Activated T-helper 17 cell treated with anti-CD3 and anti-CD28 coated beads, Interleukin-2, amount 50 U/mL, for 72 hours (primary cell): ENCODE measurements at places on chromosomes 6 and 20.
A peak's percentile ranks its signal among the peaks of the same experiment; 100 is the strongest.

DNA sequence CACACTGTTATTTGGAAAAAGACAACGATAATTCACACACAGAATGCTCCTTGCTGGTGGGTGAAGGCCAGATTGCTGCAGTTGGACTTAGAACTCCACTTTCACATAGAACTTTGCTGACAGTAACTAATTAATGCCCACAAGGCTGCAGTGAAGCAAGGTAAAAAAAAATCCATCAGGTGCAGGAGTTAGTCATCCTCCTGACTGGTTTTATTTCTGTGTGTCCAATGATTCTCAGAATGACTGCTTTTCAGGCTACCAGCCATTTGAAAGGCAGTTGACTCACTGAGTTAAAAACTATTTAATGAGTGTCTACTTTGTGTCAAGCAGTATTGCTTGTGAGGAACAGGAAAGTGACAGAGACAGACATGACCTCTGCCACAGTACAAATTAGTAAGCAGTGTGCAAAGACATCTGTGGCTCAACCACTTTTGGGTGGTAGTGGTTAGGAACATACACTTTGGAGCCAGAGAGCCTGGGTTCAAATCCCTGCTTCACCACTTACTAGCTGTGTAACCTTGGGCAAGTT is 41.9 kb downstream of the ELOVL5 start:
- H3K4me3 ChIP-seq = peak overlapping the region; percentile 67
- H3K36me3 ChIP-seq = peaks cover 13% of the 10 kb centered on the region
- H3K4me1 ChIP-seq = peaks cover 66% of the 10 kb centered on the region

DNA sequence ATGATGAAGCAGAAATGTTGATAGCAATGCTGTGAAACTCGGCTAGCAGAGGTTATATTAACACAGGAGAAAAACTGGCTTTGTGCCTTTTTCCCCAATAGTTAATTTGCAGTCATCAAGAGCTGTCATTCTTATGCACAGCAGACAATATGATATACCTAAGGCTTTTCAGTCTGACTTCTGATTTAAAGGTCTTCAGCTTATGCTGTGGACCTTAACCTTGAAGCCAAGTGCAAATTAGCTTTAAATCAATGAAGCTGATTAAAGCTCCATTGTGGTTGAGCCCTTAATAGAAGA is 171.6 kb upstream of the ID4 start:
- H3K36me3 ChIP-seq = no peaks in the 10 kb centered on the region
- no peak for ATAC-seq
- H3K27ac ChIP-seq = no peak overlapping the region

DNA sequence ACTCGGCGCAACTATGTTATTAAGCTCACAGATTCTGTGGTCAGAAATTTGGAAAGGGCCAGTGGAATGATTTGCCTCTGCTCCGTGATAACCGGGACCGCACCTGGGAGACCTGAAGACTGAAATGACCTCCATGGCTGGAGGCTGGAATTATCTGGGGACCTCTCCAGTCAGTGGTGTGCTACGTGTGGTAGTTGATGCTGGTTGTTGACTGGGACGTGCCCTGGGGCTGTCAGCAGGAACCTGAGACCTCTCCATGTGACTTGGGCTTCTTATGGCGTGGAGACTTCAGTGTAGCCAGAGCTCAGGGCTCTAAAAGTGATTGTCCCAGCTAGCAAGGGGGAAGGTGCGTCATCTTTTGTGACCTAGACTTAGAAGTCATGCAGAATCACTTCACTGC is 50.3 kb downstream of the CHMP4B start:
- H3K4me3 ChIP-seq = no peak overlapping the region
- peaks cover 11% of the 10 kb centered on the region for H3K36me3 ChIP-seq
- peaks cover 22% of the 10 kb centered on the region for H3K4me1 ChIP-seq
- ATAC-seq = no peak
- H3K27ac ChIP-seq = no peak overlapping the region

DNA sequence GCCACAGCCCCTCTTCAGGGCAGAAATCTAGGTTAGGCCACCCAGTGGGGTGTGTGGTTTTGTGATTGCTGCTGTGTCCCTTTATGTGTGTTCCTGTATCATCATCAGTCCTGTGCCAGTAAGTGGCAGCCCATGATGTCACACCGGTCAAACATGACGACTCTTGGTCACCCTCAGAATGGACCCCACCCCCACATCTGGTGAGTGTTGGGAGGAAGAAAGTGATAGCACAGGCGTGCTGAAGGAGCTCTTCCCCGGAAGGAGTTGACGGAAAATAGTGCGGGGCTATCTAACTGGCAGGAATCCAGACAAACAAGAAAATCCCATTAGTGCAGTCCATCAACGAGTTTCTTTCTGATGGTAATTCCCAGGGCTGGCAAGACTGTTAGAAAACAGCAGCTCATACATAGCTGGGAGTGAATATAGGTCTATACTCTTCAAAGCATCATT is 33.4 kb upstream of the IL17A start:
- ATAC-seq = peak; percentile 19
- peaks cover 7% of the 10 kb centered on the region for H3K36me3 ChIP-seq
- H3K4me3 ChIP-seq = peak overlapping the region; percentile 55
- peaks cover 30% of the 10 kb centered on the region for H3K4me1 ChIP-seq
- H3K27me3 ChIP-seq = peaks cover 8% of the 10 kb centered on the region

DNA sequence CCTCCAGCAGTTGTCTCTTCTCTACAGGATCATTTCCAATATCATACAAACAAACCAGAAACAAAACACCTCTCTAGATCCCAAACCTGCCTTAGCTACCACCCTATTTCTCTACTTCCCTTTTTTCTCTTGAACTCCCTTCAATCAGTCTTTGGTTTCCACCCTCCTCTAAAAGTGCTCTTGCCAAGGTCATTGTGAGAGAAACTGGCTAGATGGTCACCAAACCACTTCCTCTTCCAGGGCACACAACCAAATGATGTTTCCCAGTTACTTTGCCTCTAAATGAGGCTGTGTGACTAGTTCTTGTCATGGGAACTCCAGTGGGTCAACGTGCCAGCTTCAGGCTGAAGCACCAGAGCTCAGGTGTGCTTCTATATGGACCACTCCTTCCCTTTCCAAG is 85.8 kb upstream of the ARMC2 start:
- H3K4me3 ChIP-seq = no peak overlapping the region
- H3K27me3 ChIP-seq = peaks cover 19% of the 10 kb centered on the region
- ATAC-seq = no peak
- no peaks in the 10 kb centered on the region for H3K4me1 ChIP-seq
- no peak overlapping the region for H3K27ac ChIP-seq

GRCh38 chr6:15464211-15464725 is 198.6 kb downstream of the DTNBP1 start:
- peaks cover 46% of the 10 kb centered on the region for H3K4me1 ChIP-seq
- peak; percentile 69 for ATAC-seq
- no peak overlapping the region for H3K27ac ChIP-seq
- H3K27me3 ChIP-seq = no peaks in the 10 kb centered on the region
- H3K36me3 ChIP-seq = peaks cover 12% of the 10 kb centered on the region
- no peak overlapping the region for H3K4me3 ChIP-seq

GRCh38 chr20:48734104-48734749 is 93.6 kb downstream of the PREX1 start:
- H3K27ac ChIP-seq = no peak overlapping the region
- H3K4me1 ChIP-seq = peaks cover 58% of the 10 kb centered on the region
- ATAC-seq = no peak
- H3K4me3 ChIP-seq = no peak overlapping the region
- peaks cover 97% of the 10 kb centered on the region for H3K36me3 ChIP-seq
- no peaks in the 10 kb centered on the region for H3K27me3 ChIP-seq

- no peaks in the 10 kb centered on the region for H3K4me1 ChIP-seq
- H3K27ac ChIP-seq = no peak overlapping the region
- no peak for ATAC-seq
- H3K27me3 ChIP-seq = peaks cover 22% of the 10 kb centered on the region
- no peaks in the 10 kb centered on the region for H3K36me3 ChIP-seq
These were observed 78.2 kb downstream of the LAMA4 start for GRCh38 chr6:112176175-112176574.

GRCh38 chr20:53872561-53873229 is 197.7 kb downstream of the BCAS1 start:
- ATAC-seq = peak; percentile 58
- no peaks in the 10 kb centered on the region for H3K27me3 ChIP-seq
- H3K4me3 ChIP-seq = peak overlapping the region; percentile 80
- H3K4me1 ChIP-seq = peaks cover 22% of the 10 kb centered on the region
- no peaks in the 10 kb centered on the region for H3K36me3 ChIP-seq

GRCh38 chr6:106591111-106591825 is 38.0 kb downstream of the RTN4IP1 start:
- H3K36me3 ChIP-seq = peaks cover 19% of the 10 kb centered on the region
- ATAC-seq = no peak
- no peaks in the 10 kb centered on the region for H3K4me1 ChIP-seq
- H3K27ac ChIP-seq = no peak overlapping the region

GRCh38 chr6:35435074-35435837 is 16.9 kb upstream of the FANCE start:
- no peaks in the 10 kb centered on the region for H3K36me3 ChIP-seq
- no peak overlapping the region for H3K4me3 ChIP-seq
- no peak overlapping the region for H3K27ac ChIP-seq
- no peaks in the 10 kb centered on the region for H3K27me3 ChIP-seq

DNA sequence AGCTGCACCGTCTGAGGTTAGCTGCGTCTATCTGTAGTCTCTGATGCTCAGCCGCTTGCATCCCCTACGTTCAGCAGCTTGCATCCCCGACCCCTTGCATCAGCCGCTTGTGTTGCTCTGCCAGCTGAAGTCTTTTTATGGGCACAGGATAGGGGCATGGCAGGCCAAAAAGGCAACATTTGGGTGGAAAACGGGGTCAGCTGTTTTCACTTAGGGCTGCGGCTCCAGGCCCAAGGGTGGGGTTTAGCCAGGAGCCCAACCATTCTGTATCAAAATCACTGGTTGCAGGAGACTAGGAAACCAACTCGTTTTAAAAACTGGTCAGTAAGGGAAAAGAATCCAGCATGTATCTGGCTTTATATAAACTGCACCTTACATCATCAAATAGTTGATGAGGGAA is 49.9 kb downstream of the FAM50B start:
- H3K4me3 ChIP-seq = no peak overlapping the region
- ATAC-seq = no peak
- H3K27me3 ChIP-seq = peaks cover 4% of the 10 kb centered on the region

DNA sequence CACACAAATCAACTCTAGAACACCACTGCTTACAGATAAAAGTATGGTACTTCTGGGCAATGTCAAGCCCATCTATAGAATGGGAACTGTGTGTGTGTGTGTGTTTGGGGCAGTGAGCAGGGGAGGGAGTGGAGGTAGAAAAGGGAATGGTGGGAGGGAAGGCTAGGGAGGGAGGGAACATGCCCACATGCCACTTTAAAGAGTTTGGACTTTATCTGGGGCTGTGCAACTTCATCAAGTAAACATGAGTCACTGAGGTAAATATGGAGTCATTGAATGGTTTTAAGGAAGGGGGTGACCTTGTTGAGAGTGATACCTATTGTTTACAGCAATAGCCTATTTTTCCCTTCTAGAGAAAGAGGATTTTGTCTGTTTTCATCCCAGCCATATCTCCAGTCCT is 22.5 kb upstream of the RNGTT start:
- no peaks in the 10 kb centered on the region for H3K27me3 ChIP-seq
- H3K27ac ChIP-seq = no peak overlapping the region
- no peaks in the 10 kb centered on the region for H3K36me3 ChIP-seq
- H3K4me3 ChIP-seq = no peak overlapping the region

DNA sequence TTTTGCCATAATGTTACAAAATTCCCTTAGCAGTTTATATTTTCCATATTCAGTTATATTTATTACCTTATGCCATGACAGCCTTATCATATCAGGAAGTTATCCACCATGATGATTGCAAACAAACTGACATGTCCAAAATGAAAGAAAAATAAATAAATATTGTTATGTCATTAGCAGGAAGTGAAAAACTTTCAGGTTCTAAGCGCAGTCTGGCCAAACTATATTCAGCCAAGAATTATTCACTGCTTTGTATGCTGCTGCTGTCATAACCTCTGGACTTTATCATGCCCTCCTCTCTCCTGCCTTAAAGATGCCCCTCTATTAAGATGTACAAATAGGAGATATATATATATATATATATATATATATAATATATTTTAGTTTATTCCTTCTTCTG is 27.7 kb upstream of the DEFB112 start:
- no peaks in the 10 kb centered on the region for H3K36me3 ChIP-seq
- ATAC-seq = no peak

GRCh38 chr6:71236926-71237434 is 51.6 kb upstream of the OGFRL1 start:
- no peak overlapping the region for H3K4me3 ChIP-seq
- no peaks in the 10 kb centered on the region for H3K4me1 ChIP-seq
- no peak overlapping the region for H3K27ac ChIP-seq
- no peak for ATAC-seq
- no peaks in the 10 kb centered on the region for H3K36me3 ChIP-seq
